ENCODE measurements at places on chromosomes 5 and 9. TPM values are rescaled to one million over a fixed set of nuclear protein-coding genes. Genes with fewer than 3 reads are reported as not detected.
A peak's percentile ranks its signal among the peaks of the same experiment; 100 is the strongest.

GRCh38 chr5:160260881-160261815 is 31.8 kb downstream of the FABP6 start:
- peak; percentile 86 for DNase-seq

GRCh38 chr9:18405240-18405639 is 68.7 kb upstream of the ADAMTSL1 start:
- no peak for DNase-seq

GRCh38 chr5:83396662-83397061 is 74.9 kb upstream of the VCAN start:
- DNase-seq = no peak

GRCh38 chr9:4143936-4144717 is 155.7 kb downstream of the GLIS3 start:
- no peak for DNase-seq

DNA sequence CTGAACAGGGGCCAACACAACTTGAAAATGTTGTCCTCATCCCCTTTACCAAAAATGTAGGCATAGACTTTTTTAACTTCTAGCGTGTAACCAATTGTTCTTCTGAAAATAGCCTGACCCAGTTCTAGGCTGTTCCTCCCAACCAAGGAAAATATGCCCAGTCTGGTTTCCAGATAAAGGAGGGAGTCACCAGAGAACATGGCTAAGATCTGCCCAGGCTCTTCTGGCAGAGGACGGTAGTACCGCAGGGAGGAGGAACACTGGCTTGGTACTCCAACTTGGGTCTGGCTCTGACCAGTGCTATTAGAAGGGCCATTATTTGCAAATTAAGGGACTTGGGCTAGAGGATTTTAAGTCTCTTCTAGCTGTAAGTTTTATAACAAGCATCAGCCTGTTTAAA is 63.1 kb downstream of the GRAMD2B start:
- no peak for DNase-seq

- DNase-seq = no peak
Measured at GRCh38 chr5:151087486-151087885, 6.7 kb upstream of the TNIP1 start.

- no peak for DNase-seq
Measured at GRCh38 chr5:172281346-172281745, 2.2 kb downstream of the UBTD2 start.

Gene IL13
- not detected for total RNA-seq

Gene GAS1
- total RNA-seq = 0.15 TPM

Gene ADAMTS16
- not detected for total RNA-seq

Gene NNT
- total RNA-seq = 75.6 TPM

Gene FSTL4
- total RNA-seq = 0.07 TPM

Gene GPR150
- 0.31 TPM for total RNA-seq
